ENCODE measurements at places on chromosomes 2 and 18. TPM values are rescaled to one million over a fixed set of nuclear protein-coding genes. Genes with fewer than 3 reads are reported as not detected.

DNA sequence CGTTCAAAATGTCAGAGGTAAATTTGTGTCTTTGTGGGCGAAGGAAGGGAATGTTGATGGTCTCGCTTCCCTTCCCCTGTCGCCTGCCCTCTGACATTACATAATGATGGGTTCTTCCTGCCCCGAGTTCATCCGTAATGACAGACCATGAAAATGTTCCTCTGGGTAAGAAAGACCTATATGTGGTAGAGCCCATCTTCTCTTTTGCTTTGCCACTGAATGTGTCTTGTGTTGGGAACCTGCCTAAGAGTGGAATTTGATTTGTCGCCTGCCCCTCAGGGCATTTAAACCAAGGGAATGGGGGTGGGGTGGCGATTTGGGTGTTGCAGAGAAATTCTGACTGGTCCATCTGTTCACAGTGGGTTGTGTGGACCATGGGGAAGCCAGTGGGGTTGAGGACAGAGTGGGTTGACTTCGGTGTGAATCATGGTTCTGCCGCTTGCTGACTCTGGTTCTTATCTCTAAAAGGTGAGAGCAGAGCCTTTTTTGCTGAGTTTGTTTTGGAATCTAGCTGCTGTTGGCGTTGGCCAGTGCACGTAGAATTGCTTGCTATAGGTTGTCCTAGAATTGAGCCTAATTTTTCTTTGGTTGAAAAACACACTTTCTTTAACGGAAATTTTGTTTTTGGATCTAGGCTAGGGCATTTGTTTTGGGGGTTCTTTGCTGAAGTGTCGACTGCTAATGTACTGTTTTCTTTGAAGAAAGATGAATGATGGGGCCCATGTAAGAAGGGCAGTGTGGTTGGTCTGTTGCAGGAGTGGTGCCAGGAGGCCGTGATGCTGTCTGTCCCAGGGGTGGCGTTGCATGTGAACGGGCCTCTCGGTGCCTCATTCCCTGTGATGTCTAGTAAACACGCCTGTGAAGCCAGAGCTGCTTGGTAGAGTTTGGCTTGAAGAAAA lies 1.3 kb downstream of the INPP4A start:
- no peak for DNase-seq

DNA sequence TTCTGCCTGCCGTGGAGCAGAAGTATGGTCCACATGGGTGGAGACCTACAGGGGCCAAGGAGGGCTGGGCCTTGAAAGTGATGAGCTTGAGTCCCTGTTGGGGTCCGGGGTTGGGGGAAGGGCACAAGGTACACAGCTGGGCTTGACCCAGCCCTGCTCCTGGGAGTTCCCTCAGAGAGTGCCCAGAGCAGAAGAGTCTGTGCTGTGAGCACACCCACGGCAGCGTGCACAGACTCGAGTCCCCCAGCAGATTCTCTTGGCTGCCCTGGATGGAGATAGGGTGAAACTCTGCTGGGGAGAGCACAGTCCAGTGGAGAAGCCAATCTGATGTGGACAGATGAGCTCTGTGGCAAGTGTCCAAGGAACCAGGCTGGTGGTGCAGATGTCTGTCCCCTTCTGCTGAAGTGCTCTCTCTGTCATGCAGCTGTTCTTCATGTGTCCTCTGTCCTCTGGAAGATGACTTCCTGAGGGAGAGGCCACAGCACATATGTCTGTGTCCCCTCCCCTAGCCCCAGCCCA lies 27.5 kb downstream of the INPP4A start:
- no peak for DNase-seq

- no peak for DNase-seq
Observed at GRCh38 chr2:201366146-201366545, 9.0 kb upstream of the FLACC1 start.

DNA sequence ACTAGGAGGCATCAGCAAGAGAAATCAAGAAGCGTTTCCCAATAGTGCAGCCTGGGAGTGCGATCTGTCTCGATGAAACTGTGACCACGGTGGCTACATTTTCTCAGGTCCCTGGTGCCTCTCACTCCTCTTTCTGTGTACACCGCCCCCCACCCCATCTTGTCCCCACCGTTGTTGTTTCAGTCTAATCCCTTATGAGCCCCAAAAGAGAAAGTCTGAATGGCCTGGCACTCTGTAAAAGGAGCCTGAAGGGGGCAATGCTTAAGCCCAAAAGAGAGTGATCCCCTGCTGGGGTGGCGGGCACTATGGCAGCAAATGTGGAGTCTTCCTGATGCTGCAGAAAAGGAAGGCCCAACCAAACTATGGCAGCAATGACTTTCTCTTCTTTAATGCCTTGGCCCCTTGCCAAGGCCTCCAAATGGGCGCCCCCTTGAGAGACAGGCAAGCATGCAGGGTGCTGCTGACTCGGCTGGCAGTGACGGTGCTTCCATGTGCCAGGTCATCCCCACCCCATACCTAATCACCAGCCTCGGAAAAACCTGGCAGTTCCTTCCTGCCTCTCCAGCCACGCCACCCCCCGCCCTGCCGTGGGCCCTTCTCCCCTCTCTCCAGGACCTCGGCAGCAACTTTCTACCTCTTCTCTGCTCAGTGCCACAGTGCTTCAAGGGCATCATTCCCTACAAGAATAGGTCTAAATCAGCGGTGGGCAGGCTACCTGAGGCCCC lies 123.0 kb downstream of the CYP26B1 start:
- no peak for DNase-seq

- DNase-seq = no peak
Observed at GRCh38 chr2:26666671-26667070, 25.5 kb upstream of the CIB4 start.

- no peak for DNase-seq
Observed at GRCh38 chr2:28394331-28394877, 1.7 kb downstream of the FOSL2 start.

- DNase-seq = no peak
Observed at GRCh38 chr2:144354953-144355352, 165.0 kb downstream of the ZEB2 start.

- DNase-seq = no peak
Observed at GRCh38 chr2:48724278-48724677, 31.2 kb downstream of the LHCGR start.

GRCh38 chr2:147211484-147211883 lies 633.3 kb upstream of the ACVR2A start:
- DNase-seq = no peak

- no peak for DNase-seq
Observed at GRCh38 chr2:67997528-67997900, 65.3 kb downstream of the C1D start.

DNA sequence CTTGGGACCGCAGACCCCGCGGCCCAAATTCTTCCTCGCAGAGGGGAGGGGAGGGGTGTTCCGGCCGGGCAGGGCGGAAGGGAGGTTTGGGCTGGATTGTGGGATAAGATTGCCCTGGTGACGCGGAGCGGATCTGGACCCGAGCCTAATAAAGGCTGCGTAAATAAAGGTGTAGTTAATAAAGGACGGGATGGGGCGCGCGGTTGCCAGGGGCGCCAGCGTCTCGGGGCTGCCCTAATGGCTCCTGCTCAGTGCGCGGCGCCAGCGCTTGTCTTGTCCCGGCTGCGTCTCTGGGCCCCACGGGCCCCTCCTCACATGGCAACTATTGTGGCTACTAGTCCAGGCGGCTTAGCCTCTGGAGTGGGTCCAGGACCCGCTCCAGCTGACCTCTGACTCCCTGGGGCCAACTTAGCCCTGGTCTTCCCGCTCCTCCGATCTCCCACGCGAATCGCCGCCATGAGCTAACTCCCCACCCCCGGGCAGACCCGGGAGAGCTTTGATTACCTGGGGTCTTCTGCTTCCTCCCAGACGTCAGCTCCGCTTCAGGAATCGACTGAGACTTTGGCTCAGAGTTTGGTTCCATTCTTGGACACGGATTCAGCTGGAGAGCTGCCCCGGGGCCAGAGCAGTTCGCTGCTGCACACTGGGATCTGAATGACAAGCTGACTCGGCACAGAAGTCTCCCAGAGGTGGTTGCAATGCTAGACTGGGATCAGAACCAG lies 36.5 kb downstream of the SLC25A52 start:
- no peak for DNase-seq

GRCh38 chr2:72921853-72922252 lies 4.5 kb downstream of the EMX1 start:
- DNase-seq = no peak

DNA sequence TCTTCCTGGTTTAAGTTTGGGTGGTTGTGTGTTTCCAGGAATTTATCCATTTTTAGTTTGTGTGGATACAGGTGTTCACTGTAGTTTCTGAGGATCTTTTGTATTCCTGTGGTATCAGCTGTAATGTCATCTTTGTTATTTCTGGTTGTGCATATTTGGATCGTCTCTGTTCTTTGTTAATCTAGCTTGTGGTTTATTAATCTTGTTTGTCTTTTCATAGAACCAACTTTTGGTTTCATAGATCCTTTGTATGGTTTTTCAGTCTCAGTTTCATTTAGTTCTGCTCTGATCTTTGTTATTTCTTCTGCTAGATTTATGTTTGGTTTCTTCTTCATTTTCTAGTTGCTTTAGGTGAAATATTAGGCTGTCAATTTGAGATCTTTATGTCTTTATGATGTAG lies 202.4 kb upstream of the ZSWIM2 start:
- DNase-seq = no peak

- no peak for DNase-seq
Observed at GRCh38 chr2:178870703-178871102, 63.5 kb upstream of the TTN start.

DNA sequence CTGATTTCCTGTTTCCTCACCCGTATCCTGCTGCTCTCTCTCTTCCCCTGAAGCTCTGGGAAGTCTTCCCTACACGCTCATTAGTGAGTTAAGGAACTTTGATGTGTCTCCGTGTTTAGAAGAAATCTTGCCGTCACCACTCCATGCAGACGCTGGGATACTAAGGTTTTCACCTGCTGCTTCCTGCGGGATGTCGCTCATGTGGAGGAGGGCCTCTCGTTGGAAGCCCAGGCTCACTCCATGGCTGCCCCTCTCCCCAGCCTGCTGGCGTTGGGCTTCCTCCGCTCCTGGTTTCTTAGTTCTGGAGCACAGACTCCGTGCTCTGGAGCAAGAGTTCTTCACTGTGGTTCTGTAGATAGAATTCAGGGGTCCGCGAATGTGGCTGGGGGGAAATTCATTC lies 326.3 kb downstream of the GBX2 start:
- no peak for DNase-seq

DNA sequence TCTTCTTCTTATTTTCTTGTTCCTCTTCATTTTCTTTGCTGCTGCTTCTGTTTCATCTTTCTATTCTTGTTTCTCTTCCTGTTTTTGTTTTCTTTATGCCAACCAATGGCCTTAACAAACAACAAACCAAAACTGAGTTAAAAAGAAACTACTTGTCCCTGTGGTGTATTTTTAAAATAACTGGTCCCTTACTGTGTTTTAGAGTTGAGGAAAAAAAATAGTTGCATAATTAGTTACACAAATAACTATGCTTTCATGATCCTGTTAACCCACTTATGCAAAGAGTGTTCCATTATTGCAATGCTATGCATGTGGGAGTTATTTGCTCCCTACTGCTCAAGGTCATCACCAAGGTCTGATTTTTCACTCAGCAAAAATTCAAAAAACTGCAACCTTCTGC lies 39.5 kb upstream of the IMP4 start:
- DNase-seq = no peak

DNA sequence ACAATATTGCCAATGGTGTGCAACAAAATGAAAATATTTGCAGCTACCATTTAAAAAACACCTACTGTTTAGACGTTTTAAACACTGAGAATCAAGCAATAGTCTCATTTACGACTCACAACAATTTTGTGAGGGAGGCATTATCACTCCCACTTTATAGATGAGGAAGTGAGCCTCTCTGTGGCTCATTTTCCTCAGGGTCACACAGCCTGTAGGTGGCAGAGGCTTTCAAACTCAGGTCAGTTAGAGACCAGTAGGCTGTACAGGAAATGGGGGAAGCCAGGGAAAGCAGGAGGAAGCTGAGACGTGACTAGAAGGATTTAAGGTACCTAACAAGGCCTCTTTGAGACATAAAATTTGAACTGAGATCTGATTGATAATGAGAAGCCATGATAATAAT lies 95.0 kb upstream of the ZNF521 start:
- no peak for DNase-seq

DNA sequence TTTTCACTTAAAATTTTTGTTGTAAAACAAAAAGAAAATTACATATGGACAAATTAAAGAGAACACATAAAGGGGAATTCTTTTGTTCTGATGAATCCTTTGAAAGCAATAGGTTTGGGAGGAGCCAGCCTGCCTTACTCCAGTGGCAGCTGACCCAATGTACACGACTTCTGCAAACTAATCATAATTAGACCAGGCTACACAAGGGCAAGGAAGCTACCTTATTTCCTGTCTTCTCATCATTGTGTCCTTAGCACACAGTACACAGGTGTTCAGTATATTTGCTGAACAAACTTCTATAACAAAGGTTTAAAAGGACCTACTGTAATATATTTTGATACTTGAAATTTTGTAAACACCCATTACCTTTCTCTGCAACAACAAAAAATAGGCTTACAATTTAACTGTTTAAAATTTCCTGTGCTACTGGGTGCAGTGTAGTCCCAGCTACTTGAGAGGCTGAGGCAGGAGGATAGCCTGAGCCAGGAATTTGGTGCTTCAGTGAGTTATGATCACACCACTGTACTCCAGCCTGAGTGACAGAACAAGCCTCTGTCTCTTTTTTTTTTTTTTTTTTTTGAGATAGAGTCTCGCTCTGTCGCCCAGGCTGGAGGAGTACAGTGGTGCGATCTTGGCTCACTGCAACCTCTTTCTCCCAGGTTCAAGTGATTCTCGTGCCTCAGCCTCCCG lies 18.9 kb downstream of the KCNG3 start:
- DNase-seq = no peak

DNA sequence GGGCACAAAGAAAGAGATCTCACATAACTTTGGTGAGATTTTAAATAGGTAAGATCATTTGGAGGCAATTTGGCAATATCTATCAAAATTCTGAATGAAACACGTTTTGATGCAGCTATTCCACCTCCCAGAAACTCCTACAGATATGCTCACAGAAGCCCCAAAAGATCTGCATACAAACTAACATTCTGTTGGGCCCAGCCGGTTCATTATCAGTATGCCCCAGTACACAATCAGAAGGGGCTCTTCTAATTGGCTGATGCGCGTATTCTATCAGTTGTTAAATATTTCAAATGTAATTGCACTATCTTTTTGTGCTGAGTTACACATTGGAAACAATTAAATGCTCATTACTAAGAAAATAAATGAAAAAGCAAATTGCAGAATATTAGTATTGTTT lies 7.1 kb upstream of the TGIF1 start:
- DNase-seq = no peak

- DNase-seq = no peak
Observed at GRCh38 chr2:134078354-134078753, 175.5 kb upstream of the MGAT5 start.

- no peak for DNase-seq
Observed at GRCh38 chr18:24762511-24762910, 302.1 kb downstream of the HRH4 start.

GRCh38 chr2:27897717-27898116 lies 7.2 kb downstream of the BABAM2 start:
- DNase-seq = no peak

GRCh38 chr2:149490296-149490695 lies 97.3 kb downstream of the MMADHC start:
- no peak for DNase-seq

Gene OTOS
- not detected for total RNA-seq

Gene SH2D6
- total RNA-seq = 1.4 TPM

Gene NABP1
- 44.9 TPM for total RNA-seq

Gene UPP2
- not detected for total RNA-seq

Gene SCYGR7
- not detected for total RNA-seq

Gene LTBP1
- not detected for total RNA-seq

Gene SLC23A3
- 2.6 TPM for total RNA-seq

Gene CFAP221
- total RNA-seq = not detected

Gene METTL8
- 46.0 TPM for total RNA-seq

All from CD8-positive, alpha-beta memory T cell (primary cell).